ENCODE measurements at places on chromosomes 4 and X. TPM values are rescaled to one million over a fixed set of nuclear protein-coding genes. Genes with fewer than 3 reads are reported as not detected.

The GCNA gene
- polyA plus RNA-seq = 2.0 TPM

The MAP7D2 gene
- 0.37 TPM for polyA plus RNA-seq

The BEND4 gene
- polyA plus RNA-seq = 0.03 TPM

The MAGEA12 gene
- not detected for polyA plus RNA-seq

The FRMD7 gene
- not detected for polyA plus RNA-seq

The CITED1 gene
- polyA plus RNA-seq = 0.47 TPM
